Brain pericyte (primary cell): ENCODE measurements at places on chromosomes 1 and 21.

DNA sequence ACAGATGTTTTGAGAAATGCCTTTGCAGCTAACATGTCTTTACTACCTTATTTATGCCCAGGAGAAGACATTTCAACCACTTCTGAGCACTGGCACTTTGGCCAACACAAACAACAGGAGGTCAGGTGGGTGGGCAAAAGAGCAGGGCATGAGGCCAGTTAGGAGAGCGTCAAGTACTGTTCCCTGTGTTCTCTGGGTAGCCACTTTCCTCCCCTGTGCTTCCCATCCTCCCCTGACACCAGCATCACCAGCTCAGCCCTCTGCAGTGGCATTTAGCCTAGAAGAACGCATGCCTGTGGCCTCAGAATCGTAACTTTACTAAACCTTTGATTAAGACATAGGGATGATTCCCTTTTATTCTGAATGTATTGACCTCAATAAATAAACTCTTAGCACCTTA is 18.3 kb downstream of the BTG2 start:
- DNase-seq = no peak

- DNase-seq = no peak
These were observed 82.0 kb upstream of the JAK1 start for GRCh38 chr1:65048335-65048734.

GRCh38 chr1:193125369-193125768 is 3.5 kb downstream of the CDC73 start:
- DNase-seq = no peak

DNA sequence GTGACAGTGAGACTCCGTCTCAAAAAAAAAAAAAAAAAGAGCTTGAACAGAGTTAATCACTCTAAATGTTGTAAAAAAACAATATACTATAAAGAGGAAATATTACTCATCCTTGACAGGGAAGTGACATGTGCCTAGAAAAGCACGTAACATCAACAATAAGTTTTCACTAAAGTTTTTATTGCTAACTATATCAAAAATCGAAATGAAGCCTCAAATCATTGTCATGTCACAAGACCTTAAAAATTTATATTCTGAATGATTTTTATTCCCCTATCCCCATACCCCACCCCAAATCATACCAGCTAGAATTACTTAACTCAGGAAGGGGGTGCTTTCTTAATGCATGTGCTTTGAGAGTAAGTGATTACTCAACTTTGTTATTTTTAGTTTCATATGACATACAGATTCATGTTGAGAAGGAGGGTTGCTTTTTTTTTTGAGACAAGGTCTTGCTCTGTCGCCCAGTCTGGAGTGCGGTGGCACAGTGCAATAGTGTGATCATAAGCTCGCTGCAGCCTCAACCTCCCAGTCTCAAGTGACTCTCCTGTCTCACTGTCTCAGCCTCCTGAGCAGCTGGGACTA is 53.6 kb upstream of the MUTYH start:
- no peak for DNase-seq

DNA sequence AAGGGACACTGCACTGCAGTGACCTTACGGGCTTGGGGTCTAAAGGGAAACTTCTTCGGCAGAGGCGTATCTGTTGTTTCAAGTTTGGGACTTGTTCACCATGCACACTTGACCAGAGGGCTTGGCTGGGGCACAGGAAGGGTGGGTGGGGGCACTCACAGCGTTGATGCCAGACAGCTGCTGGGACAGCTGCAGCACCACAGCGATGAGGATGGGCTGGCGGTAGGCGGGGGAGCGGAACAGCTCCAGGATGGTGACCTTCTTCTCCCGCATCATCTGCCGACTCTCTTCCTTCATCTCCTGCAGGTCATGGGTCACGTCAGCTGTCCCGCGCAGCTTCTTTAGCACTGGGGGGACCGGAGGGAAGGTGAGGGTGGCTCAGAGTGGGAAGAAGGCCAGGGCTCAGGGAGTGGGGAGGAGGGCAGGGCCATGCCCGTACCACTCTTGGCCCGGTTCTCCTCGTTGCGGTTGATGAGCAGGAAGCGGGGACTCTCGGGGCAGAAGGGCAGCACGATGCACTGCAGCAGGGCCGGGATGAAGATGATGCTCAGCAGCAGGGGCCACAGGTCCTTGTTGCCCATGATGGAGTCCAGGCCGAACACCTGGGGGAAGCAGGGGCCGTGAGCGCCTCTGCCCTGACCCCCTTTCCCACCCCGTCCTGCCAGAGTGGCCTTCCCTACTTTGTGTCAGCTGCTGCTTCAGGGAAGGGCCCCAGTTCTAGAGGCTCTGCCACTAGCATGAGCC is 29.1 kb downstream of the SLC2A1 start:
- DNase-seq = no peak

- DNase-seq = no peak
These were observed 33.5 kb upstream of the AKT3 start for GRCh38 chr1:243883551-243883950.

DNA sequence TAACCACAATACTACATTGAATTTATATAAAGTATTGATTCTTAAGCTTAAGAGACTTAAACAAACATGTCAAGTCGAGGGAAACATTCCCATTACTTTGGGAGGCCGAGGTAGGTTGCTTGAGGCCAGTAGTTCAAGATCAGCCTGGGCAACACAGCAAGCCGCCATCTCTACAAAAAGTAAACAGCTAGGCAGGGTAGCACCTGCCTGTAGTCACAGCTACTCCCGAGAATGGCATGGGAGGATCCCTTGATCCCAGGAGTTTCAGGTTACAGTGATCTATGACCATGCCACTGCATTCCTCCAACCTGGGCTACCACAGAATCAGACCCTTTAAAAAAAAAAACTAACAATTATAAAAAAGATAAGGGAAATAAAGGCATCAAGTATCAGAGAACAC is 50.4 kb downstream of the EIF4G3 start:
- DNase-seq = no peak

- peak; percentile 32 for DNase-seq
These were observed 24.1 kb downstream of the THRAP3 start for GRCh38 chr1:36248250-36248894.

DNA sequence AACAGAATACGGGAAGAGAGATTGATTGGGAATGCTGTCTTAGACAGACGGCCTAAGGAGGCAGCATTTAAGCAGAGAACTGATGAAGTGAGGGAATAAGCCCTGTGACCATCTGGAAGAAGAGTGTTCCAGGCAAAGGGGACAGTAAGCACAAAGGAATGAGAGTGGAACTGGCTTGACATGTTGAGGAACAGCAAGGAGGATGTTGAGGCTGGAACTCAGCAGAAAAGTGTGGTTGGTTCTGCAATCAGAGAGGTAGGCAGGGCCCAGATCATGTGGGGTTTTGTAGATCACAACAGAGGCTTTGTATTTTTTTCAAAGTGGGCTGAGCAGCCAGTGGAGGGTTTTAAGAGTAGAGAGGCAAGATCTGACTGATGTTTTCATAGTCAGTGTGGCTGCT is 157.4 kb downstream of the DNM3 start:
- no peak for DNase-seq

DNA sequence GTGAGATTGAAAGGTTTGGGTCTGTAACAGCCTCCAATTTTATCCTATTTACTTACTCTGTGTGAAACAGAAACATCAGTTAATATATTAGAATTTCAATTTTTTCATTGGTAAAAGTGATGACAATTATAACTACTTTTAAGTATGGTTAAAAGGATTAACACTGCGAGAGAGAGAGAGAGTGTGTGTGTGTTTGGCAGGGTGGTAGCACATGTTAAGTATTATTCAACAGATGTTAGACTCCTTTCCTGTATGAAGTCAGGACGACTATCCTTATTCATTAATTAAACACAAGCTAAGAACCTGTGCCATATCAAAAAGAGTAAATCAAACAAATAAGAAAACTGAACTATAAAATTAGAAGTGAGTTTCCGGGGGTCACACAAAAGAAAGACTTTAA is 662.5 kb downstream of the PLPP3 start:
- no peak for DNase-seq

GRCh38 chr1:26780344-26780957 is 7.3 kb upstream of the PIGV start:
- DNase-seq = no peak

DNA sequence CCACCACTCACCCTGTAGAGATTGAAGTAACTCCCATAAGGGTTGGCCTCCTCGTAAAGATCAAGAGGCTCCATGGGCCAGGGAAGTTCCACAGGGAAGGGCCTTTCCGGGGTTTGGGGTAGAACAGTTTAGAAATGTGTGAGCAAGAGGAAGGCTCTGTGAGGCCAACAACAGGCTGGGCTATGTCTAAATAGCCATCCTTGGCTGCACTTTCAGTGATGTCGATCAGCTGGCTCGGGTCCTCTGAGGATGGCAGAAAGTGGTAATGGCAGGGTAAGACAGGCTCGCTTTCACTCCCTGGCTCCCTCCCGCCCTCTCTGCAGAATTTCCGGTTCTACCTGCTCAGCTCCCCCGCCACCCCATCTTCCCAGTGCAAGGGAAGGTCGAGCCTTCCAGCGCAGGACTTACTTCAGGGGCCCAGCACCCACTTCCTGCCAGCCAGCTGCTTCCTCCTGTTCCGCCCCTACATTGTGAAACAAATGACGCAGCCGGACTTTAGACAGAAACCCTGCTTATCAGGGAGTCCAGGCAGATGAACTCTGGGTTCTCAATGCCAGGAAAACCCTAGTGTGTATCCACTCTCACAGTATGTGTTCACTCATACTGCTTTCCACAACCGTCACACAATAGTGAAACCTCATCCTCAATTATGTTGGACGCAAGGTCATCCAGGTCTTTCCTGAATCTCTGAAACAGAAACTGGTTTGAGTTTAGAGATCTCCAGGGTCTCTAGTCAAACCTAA is 7.3 kb downstream of the F11R start:
- DNase-seq = no peak

GRCh38 chr1:115115521-115116161 is 26.3 kb upstream of the TSPAN2 start:
- no peak for DNase-seq

DNA sequence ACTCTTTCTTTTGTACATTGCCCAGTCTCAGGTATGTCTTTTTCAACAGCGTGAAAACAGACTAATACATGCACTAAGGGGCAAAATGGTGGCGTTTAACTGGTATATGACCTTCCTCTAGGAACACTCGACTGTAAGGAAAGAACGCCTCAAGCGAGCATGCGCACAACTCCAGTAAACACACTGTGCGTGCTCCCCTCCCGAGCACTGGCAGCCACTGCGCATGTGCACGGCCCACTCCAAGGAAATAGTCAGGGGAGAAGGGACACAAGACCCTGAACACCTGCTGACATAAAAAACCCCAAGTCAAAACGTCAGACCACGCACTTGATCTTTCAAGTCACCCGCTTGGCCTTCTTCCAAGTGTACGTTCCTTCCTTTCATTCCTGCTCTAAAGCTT is 173.5 kb downstream of the NPHP4 start:
- DNase-seq = no peak

- no peak for DNase-seq
These were observed 3.0 kb downstream of the ADAM30 start for GRCh38 chr1:119893238-119893791.

- DNase-seq = no peak
These were observed 36.3 kb downstream of the EDN2 start for GRCh38 chr1:41447995-41448770.

DNA sequence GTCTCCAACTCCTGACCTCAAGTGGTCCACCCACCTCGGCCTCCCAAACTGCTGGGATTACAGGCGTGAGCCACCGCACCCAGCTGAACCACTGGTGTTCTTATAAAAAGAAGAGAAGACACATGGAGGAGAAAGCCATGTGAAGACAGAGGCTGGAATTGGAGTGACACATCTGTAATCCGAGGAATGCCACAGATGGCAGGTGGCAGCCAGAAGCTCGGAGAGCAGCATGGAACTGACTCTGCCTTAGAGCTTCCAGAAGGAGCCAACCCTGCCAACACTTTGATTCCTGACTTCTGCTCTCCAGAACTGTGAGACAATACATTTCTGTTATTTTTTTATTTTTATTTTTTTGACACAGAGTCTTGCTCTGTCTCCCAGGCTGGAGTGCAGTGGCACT is 59.0 kb upstream of the ATP2B4 start:
- DNase-seq = no peak

DNA sequence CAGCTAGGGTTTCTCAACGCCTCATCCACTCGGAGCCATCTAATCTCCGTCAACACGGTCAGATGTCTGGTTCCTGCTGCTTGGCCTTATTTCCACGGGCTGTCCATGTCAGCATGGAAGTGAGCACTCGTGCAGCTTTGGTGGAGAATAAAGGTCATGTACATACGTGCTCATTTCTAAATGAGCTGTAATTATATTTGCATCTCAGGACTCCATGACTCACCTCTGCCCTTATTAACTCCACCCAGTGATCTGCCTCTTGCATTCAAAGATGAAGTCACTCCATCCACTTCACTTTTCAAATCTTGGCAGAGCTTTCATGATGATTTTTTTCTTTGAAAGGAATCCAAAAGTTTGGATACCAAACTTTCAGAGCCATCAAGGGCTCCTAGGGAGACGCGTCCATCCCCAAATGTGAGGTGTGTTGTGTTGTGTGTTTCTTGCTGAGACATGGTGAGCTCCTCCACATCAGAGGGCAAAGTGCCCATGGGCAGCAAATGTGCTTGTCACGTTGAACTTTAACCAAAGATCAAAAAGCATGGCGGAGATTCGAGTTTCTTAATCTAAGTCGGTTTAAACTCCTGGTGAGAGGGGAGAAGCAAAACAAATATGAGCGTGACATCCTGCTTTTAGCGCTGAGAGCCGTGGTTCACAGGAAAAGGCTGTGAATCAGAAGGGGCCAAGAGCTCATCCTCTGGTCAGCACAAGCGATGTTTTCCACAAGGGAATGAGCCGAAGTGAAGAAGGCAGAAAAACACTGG is 68.6 kb upstream of the ERRFI1 start:
- DNase-seq = peak; percentile 78

- DNase-seq = peak; percentile 66
These were observed at the start of gene SLC6A9 for GRCh38 chr1:44031252-44032169. TSS of gene SLC6A9 (minus strand) at chr1:44031462. CDS start at chr1:44024277, 7,185 bp downstream.

DNA sequence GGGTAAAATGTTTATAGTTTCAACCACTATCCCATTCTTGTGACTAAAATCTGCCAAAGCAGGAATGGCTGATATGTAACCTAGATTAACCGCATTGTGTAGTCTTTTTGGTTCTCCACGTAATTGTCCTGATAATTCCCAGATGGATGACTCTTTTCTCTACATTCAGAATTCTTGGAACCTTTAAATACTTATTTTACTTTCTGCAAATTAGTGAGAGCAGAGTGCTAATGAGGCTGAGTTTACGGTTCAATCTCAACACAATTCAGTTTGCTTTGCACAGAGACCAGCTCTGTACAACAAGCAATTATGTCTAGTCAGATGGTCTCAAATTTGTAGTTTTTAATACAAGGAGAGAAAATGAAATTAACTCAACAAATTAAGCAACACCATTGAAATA is 9.1 kb downstream of the CRB1 start:
- no peak for DNase-seq

- DNase-seq = no peak
These were observed 415 bp upstream of the LAD1 start for GRCh38 chr1:201399352-201400126.

GRCh38 chr1:185539277-185539943 is 194.8 kb upstream of the HMCN1 start:
- no peak for DNase-seq

DNA sequence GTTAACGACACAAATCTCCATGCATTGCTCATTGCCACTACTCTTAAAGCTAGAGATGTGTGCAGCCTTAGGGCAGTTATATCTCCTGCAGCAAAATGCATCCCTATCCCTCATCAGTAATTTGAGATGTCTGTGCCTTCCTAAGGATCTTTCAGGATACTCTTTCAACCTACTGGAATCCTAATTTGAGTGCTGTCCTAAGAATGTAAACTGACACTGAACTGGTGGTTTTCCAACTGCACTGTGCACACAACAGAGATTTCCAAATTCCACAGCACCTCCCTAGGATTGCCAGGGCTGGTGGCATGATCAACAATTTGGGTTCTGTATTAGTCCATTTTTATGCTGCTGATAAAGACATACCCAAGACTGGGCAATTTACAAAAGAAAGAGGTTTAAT is 193.9 kb downstream of the LTN1 start:
- no peak for DNase-seq

- DNase-seq = no peak
These were observed 59.3 kb upstream of the LHX8 start for GRCh38 chr1:75074831-75075395.
